ENCODE measurements at places on chromosomes 11 and 22.

GRCh38 chr11:127126986-127127385 is 126.4 kb upstream of the KIRREL3 start:
- no peak for DNase-seq

GRCh38 chr11:131228378-131228777 is 142.0 kb upstream of the NTM start:
- DNase-seq: no peak

- DNase-seq: no peak
These were observed 7.0 kb downstream of the RIBC2 start for GRCh38 chr22:45420539-45420938.

- DNase-seq: no peak
These were observed 24.8 kb downstream of the FAM118A start for GRCh38 chr22:45334528-45334927.

DNA sequence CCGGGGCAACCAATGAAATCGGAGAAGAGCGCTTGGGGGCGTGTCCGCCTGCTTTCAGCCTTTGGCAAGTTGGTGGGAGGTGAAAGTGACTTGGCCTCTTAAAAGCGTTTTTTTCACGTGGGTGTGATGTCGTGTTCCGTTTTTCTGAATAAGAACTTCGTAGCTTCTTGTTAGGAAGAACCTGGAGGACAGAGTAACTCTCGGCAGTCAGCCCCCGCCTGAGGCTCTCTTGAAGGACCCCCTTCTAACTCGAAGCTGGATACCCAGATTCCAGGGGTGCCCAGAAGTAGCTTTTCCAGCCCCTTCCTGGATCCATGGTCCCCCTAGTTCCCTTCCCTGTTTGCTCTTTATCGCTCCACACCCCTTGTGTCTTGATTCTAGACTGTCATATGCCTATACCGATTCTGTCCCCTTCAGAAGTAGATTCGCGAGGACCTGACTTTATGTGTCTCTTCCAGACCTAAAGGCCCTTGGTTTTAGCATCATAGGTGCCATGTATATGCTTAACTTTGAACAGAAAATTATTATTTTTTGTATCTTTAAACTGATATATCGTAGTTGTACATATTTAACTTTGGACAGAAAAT is 915 bp upstream of the OSBP start:
- no peak for DNase-seq

DNA sequence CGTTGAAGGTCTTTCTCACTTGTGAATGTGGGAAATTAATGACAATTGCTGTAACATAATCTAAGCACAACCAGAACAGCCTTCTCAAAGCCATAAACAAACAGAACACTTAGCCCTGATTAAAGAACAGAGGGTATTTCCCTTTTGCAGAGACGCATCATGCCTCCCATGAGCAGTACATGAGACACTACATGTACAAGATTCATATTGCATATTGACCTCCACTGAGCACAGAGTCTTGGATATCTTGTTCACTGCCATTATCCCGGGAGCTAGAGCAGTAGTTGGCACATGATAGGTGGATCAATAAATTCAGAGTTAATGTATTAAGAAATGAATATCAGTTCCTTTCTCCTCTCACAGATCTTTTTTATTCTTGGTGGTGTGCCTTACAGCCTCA is 1194.3 kb upstream of the TENM4 start:
- no peak for DNase-seq

- no peak for DNase-seq
These were observed 31.3 kb downstream of the SLC1A2 start for GRCh38 chr11:35388061-35388460.

GRCh38 chr11:86244063-86244521 is 461 bp upstream of the EED start:
- peak; percentile 92 for DNase-seq

DNA sequence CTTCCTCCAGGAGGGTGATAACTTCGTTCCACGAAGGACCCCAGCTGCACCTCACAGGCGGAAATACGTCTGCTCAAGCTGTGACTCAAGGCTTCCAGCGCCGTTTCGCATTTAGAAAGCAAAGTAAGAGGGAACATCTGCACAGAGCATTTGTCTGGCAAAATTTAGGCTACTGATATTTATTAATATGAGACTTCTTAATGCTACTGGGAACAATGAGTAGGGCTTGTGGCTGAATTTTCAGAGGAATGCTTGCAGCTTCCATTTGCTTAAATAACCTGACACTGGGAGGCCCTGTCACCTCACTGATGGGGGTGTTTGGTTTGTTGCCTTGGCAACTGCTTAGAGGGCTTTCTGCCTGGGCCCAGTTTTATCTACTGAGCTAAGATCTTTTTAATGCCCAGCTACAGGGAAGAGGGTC is 14.7 kb upstream of the ST14 start:
- DNase-seq: no peak

GRCh38 chr22:49008682-49009235 is 818.9 kb downstream of the BRD1 start:
- no peak for DNase-seq

DNA sequence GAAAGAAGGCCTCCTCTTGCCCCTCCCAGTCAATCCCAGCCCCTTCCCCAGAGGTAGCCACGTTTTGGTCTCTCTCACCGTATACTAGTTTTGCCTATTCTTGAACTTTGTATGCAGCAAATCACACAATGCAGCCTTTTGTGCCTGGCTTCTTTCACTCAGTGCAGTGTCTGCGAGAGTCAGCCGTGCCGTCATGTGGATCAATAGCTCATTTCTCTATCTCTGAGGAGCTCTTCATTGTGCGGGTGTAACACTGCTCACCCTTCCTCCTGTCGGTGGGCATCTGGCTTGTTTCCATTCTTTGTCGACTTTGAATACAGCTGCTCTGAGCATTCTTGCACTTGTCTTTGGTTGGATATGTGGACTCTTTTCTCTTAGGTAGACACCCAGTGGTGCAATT is 146.5 kb downstream of the CACNA1I start:
- DNase-seq: no peak

- no peak for DNase-seq
These were observed 40.3 kb upstream of the E2F8 start for GRCh38 chr11:19281041-19281440.

GRCh38 chr11:68200639-68201038 is 12.5 kb downstream of the KMT5B start:
- no peak for DNase-seq

- no peak for DNase-seq
These were observed 400.0 kb downstream of the CTTN start for GRCh38 chr11:70798296-70798695.

GRCh38 chr11:12117611-12118010 is 7.2 kb downstream of the MICAL2 start:
- DNase-seq: no peak

DNA sequence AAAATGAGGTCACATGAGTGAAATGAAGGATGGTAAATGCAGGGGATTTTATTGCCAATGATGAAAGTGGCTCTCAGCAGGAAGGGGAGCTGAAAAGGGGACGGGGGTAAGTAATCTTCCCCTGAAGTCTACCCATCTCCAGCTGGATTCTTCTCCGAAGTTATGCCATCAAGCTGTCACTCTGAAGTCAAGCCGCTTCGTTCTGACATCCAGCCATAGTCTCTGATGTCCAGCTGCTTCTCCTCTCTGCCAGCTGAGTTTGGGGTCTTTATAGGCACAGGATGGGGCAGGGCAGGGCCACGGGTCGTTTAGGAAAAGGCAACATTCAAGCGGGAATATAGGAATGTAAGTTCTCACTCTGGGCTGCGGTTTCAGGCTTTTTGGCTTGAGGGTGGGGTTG is 181.9 kb upstream of the ANO3 start:
- DNase-seq: no peak

DNA sequence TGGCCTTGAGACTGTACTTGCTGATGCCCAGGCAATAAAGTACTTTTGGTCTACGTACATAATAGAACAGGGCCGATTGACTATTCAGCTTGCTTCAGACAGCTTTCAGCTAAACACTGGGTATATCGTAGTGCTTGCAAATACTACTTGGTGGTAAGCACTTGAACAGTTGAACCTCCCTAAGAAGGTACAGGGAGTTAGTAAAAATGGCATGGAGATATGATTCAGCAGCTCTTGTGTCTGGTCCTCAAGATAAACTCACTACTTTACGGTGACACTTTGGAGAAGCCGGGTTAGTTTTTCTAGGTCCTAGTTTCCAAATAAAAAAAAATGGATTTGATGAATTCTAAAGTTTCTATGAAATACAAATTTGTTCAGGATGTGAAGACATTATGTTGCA is 7.3 kb downstream of the CCDC117 start:
- no peak for DNase-seq

DNA sequence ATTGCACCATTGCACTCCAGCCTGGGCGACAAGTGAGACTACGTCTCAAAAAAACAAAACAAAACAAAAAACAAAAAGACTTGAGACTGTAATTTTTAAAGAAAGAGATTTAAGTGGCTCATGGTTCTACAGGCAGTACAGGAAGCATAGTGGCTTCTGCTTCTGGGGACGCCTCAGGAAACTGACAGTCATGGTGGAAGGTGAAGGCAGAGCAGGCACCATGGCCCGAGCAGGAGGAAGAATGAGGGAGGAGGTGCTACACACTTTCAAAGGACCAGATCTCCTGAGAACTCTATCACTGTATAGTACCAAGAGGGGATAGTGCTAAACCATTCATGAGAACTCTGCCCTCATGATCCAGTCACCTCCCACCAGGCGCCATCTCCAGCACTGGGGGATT is 52.0 kb downstream of the CBL start:
- DNase-seq: peak; percentile 46

DNA sequence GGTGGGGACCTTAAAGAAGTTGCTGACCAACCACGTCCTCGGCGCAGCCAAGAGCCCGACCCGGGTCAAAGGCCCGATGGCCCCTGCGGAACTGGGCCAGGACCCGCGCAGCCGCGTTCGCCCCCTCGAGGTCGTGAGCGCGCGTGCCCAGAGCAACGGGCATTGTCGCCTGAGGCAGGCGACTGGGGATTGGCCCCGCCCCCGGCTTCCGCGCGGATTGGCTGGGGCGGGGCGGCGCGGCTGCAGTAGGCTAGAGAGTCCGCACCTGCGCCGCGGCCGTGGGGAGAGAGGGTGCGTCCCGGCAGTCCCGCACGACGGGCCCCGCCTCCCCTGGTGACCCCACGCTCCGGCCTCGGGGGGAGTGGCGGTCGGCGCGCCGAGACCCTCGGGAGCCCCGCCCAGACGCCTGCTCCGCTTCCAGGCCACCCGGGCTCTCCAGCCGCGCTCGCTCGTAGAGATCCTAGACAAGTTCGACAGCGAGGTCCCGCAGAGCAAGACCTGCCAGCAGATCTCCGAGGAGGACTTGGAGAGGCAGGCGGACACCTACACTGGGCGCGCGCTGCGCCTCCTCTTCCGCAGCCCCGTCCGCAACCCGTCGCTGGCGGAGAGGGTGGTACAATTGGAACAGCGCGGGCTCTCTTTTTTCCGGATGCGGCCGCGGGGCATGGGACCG is 8.3 kb upstream of the PPIL2 start:
- peak; percentile 84 for DNase-seq

DNA sequence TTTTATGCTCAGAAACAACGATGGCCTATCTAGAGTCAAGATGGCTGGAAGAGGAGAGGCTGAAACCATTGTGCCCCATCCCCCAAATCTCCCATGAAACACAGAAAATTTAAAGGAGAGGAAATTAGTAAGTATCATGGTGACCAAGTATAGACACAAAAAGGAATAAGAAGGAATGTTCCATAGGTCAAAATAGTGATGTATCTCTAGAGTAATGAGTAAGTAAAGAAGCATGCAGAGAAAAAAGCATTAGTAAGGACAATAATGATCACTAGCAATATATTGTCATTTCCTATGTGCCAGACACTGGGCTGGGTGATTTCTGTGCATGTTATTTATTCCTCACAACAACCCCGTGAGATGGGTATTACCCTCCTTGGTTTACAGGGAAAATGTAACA is 2.6 kb upstream of the SLC22A24 start:
- DNase-seq: no peak

DNA sequence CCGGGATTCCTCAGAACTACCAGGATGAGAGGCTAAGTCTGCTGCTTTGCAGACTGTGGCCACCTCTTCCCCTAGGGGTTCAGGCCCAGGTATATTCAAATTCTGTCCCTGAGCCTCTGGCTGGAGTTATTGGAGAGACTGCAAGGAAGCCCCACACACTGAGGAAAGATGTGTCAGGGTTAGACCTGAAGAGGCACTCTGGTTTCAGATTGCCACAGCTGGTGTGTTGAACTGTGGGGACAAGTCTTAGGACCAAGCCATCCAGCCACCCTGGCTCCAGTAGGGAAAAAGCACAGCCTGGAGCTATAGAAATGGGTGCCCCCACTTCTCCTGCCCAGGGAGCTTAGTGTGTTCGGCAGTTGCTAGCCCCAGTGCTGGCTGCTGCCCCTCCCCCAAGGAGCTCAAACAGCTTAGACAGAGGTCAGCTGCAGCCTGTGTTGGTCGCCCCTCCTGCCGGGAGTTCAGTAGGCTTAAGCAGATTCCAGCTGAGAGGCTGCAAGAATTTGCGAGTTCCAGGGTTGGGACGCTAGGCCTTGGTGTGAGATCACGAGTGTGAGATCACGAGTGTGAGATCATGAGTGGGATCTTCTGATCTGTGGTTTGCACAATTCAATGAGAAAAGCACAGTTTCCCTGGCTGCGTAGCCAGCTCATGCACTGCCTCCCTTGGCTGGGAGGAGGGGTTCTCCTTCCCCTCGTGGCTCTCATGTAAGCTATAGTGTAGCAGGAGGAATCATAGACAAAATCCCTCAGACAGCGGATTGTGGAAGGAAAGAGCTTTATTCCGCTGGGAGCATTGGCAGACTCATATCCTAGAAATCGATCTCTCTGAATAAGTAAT is 552.1 kb upstream of the CHORDC1 start:
- no peak for DNase-seq

- DNase-seq: no peak
These were observed 70.8 kb downstream of the PANX1 start for GRCh38 chr11:94199136-94200130.

DNA sequence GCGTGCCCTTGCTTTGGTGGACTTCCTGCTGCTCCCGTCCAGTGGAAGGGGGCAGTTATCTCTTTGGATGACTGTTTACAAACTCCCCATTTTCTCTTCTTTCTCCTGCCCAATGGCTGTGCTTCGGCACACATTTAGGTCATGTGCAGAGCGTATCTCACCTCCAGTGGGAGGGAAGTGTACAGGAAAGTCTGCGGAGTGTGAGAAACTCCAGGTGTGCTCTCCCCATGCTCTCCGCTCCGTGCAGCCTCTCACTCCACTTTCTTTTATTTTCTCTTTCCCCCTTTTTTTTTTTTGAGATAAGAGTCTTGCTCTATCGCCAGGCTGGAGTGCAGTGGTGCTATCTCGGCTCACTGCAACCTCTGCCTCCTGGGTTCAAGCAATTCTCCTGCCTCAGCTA is 11.9 kb upstream of the TEF start:
- no peak for DNase-seq

DNA sequence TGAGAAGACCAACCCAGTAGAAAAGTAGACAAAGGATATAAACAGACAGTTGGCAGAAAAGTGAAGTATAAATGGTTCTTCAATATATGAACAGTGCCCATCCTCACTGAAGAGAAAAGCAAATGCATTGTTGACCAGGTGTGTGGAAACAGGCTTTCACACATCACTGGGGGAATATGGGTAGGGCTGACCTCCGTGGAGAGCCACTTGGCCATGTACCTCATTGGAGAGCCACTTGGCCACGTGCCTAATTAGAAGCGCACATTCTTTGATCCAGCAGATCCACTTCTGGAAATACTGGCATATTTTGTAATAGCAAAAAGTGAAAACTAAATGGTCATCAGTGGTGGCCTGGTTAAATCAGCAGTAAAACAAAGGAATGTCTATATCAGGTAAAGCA is 43.2 kb downstream of the PPP6R3 start:
- DNase-seq: no peak
